Activated CD4-positive, alpha-beta T cell treated with anti-CD3 and anti-CD28 coated beads for 1 hour (primary cell): ENCODE measurements at places on chromosomes 12 and 14.

- no peak for DNase-seq
Measured at GRCh38 chr12:79982086-79983062, 47.5 kb upstream of the PPP1R12A start.

GRCh38 chr12:79000501-79000900, 135.9 kb downstream of the SYT1 start:
- DNase-seq: no peak

- no peak for DNase-seq
Measured at GRCh38 chr14:55458800-55459515, 18.5 kb upstream of the TBPL2 start.

GRCh38 chr12:9872162-9872561, 3.0 kb upstream of the CLEC2B start:
- DNase-seq: no peak

- no peak for DNase-seq
Measured at GRCh38 chr14:57714487-57714931, 151.4 kb downstream of the SLC35F4 start.

DNA sequence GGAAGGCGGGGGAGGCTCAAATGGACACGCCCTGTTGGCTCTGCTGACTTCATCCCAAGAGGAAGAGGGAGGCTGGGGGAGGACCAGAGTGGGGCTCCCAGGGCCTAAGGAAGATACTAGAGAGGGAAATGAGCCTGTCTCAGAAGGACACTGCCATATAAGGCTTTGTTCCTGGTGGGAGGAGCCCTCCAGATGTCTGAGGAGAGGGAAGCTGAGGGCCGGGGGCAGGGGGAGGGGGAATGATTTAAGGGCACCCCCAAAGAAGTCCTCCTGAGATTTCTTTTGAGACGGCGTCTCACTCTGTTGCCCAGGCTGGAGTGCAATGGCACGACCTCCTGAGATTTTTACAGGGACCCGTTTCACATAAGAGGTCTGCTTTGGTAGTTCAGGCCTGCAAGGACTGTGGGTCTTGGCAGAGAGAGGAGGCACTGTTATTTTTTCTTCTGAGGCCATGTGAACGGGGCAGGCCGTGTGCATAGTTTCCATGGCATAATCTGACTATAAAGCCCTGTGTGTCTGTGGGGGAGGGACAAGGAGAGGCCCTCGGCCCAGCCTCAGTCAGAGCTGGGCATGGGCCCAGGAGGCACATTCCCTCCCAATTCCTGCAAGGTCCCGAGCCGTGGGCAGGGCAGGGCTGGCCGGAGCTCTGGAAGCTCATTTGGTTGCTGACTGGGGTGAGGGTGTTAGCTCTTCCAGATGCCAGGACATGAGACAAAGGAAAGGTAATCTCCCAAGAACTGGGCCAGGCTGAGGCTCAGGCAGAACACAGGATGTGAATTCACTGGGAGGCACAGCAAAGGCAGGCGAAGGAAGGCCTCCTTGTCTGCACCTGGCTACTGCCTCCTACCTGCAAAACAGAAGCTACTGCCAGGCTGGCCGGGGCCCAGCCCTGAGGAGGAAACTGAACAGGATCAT, 22.2 kb upstream of the PLEKHG3 start:
- DNase-seq: no peak

DNA sequence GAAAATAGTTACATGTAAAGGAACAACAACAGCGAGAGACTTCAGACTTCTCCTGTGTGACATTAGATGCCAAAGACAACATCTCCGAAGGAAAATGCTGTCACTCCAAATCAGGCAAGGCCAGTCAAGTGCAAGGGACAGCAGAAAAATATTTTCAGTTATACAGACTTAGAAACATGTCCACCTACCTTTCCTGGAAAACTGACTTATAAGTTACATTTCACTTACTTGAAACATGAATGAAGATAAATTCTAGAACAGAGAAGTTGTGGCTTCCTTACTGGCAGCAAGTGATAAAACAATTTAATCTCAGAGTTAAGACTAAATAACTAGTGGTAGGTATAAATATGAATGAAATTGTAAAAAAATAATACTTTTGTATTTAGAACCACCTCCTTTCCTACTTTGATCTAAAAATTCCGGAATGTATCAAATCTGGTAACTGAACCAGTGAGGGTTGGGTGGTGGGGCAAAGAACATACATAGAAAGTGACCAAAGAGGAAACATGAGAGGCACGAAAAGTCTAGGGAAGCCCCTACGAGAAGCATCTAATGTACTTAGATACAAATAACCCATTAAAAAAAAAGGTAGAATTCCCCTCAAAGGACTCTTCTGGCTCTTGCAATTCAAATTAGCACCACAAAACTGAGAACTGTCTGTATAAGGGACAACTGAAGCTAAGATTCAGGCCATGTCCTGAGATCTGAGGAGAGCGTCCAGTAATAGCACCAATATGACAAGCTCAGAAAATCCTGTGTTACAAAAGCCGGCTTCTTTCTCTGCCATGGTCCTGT, 21.2 kb downstream of the MTHFD1 start:
- no peak for DNase-seq

DNA sequence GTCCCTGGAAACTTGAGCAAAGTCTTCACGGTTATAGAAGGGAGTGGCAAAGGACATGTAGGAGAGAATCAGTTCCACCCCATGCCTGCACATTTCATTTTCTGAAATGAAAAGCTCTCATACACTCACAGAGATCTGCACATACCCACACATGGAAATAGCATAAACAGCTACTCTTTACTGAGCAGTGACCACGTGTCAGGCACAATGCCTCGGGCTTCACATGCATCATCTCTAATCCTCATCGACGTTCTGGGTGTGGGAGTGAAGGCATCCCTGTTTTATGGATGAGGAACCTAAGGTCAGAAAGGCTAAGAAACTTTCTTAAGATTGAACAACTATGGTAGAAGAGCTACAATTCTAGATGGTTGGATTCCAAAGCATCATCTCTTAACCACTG, 198.8 kb downstream of the DAD1 start:
- DNase-seq: no peak

GRCh38 chr12:54432815-54433164, 13.7 kb upstream of the ITGA5 start:
- no peak for DNase-seq

- DNase-seq: peak; percentile 46
Measured at GRCh38 chr12:47216150-47216677, 136.5 kb upstream of the AMIGO2 start.

DNA sequence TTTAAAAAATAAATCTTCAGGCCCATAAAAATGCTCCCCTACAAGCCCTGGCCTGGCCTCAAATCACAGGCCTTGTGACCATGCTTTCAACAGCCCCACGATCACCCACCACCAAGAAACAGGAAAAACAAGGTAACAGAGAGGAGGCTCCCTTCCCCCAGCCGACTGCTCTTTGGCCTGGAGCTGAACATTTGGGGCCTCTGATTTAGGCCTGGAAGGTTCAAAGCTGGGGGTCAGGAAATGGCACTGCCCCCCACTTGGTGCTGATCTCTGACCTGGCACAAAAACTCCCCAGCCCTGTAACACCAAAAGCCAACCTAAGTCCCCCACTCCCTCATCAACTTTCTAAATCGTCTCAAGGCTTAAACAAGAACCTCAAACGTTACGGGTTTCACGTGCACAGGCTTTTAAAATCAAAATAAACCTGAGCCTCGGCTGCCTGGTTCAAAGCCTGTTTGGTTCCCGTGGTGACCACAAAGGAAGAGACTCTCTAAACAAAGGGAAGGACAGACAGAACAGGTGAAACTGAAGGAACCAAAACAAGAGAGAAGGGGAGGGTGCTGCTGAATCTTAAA, 9.0 kb downstream of the ACTN1 start:
- DNase-seq: peak; percentile 31

DNA sequence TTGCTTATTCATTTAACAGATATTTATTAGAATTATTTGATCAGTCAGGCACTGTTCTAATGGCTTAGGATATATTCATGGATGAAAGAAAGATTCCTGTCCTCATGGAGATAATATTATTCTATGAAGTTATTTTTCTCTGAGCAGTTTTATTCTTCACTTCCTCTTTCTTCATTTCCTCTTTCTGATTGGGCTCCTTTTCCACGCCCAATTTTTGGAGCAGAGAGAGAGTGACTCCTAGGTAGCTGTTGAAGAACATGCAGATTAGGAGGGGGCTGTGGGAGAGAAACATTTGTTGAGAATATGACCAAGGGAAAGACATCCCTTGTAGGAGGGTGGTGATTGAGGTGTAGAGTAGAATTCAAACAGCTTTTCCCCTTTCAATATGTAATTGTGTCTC, 6.0 kb upstream of the YARS2 start:
- no peak for DNase-seq

DNA sequence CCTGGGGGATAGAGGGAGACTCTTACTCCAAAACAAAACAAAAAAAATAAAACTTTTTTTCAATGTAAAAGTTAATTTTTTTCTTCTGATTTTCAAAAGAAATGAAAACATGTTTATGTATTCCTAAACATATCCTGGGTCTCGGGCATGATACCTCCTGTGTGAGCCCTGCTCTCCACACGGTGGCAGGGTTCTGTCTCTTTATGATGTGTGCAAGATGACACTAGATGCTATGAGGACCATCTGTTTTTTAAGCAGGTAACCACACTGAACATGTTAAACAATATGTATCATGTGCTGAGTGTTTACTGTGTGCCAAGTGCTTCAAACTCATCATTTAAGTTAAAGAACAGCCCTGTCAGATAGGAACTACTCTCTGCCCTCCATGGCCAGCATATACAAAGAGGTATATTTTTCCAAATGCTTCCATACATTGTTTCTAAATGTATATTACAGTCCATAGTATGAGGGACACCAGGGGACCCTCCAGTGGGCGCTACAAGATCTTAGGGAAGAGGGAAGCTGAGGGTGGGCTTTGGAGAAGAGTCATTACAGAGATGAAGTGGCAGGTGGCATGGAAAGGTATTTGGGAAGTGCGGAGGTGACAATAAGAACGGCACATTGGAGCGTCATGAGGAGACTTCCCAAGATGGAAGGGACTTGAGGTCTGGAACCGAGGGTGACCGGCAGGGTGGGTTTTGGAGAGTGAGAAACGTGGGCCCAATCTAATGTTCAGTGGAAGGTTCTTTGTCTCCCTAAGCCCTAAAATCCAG, 28.5 kb downstream of the FOS start:
- no peak for DNase-seq

DNA sequence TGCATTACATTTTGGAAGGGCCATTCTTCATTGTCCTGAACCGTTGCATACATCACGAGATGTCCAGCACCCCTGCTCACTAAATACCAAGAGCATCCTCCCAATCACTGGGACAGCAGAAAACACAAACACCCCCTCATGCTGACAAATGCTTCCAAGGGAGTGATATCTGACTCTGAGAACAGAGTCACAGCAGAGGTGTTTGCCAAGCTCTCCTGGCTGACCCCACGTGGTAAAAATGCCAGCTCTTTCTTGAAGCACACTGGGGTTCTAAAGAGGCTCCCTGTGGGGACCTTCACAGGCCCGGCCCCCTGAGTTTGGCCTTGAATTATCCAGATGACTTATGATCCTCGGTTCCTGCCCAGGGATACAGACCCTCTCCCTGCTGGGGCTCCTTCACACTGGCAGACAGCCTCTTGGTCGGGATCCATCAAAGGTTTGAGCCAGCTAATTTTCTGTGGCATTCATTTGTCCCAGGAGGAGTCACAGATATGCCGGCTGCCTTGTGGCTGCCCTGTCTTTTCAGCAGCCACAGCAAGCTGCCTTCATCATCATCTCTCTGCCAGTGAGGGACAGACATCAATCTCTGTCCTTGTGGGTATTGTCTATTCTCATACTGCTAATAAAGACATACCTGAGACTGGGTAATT, 43.1 kb upstream of the PSMC1 start:
- no peak for DNase-seq

- no peak for DNase-seq
Measured at GRCh38 chr12:106586803-106587684, 4.2 kb downstream of the RFX4 start.

GRCh38 chr12:103813949-103814348, 27.1 kb downstream of the NT5DC3 start:
- no peak for DNase-seq
